ENCODE measurements at places on chromosomes 13 and 19.
A peak's percentile ranks its signal among the peaks of the same experiment; 100 is the strongest.

GRCh38 chr13:93502987-93503615 lies 276.5 kb downstream of the GPC6 start:
- no peak for DNase-seq

DNA sequence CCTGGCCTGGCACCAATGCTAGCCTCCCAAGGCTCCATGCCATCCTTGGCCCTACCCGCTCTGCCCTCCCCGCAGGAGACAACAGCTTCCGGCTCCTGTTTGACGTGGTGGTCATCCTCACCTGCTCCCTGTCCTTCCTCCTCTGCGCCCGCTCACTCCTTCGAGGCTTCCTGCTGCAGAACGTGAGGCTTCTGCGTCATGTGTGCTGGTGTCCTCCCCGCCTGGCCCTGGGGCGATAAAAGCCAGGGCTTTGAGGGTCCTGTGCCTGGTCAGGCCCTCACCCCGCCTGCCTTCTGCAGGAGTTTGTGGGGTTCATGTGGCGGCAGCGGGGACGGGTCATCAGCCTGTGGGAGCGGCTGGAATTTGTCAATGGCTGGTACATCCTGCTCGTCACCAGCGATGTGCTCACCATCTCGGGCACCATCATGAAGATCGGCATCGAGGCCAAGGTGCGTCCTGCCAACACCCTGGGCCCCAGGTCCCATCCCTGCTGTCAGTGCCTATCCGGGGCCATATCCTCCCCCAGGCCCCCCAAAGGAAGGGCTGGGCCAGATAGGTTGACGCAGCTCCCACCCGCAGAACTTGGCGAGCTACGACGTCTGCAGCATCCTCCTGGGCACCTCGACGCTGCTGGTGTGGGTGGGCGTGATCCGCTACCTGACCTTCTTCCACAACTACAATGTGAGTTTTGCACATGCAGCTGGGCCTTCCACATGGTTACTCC lies 6.3 kb downstream of the MCOLN1 start:
- DNase-seq: no peak

GRCh38 chr13:32903720-32904119 lies 112.5 kb upstream of the KL start:
- no peak for DNase-seq

- DNase-seq: no peak
These were observed 49.5 kb downstream of the COL4A1 start for GRCh38 chr13:110257408-110257807.

DNA sequence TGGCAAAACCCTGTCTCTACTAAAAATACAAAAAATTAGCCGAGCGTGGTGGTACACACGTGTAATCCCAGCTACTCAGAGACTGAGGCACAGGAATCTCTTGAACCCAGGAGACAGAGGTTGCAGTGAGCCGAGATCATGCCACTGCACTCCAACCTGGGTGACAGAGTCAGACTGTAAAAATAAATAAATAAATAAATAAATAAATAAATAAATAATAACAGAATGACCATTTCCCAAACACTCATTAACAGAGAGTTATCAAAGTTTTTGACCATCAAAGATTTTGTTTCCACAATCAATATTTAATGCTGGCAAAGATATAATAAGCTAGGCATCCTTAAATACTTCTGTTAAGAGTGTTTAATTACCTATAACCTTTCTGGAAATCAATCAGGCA lies 299.4 kb downstream of the KCTD12 start:
- no peak for DNase-seq

DNA sequence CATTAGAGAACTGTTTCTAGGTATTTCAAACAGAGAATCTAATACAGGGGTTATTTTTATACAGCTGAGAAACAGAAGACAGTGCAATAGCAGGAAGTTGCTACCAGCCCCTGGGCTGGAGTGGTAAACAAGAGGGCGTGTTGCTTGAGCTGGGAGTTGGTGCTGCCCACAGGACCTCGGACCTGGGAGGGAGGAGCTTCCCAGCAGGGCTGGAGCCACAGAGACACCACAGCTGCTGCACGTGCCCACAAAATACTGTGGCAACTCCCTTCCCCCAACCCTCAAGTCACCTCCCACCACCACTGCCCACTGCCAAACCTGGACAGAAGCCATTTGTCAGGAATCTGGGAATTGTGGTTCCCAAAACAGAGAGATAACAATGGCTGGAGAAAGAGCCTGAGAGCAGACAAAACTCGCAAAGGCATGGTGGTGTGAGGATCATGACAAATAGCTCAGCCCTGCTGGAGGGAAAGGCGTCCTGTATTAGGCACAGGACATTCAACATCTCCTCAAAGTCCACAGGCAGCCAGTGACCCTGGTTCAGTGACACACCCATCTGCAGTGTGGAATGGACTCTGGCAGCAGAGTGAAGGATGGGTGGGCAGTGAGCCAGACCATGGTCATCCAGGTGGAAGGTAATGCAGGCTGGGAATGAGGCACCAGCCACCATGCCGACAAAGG lies 57.2 kb downstream of the SPATA13 start:
- no peak for DNase-seq

DNA sequence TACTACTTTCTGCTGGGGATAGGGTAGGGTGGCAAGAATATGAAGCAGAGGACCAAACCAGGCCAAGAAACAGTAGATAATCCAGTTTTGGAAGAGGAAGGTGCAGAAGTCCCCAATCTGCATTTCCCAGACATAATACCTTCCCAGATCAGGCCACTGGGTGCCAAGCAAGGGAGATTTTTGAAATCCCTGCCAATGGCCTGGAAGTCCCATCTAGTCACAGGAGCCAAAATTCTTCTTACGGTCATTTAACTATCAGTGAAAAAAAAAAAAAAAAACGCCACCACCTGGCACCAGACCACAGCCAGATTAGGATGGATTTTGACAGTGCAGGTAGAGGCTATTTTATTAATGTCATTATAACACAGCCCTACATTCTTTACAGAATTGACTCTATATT lies 57.8 kb downstream of the ZC3H13 start:
- no peak for DNase-seq

DNA sequence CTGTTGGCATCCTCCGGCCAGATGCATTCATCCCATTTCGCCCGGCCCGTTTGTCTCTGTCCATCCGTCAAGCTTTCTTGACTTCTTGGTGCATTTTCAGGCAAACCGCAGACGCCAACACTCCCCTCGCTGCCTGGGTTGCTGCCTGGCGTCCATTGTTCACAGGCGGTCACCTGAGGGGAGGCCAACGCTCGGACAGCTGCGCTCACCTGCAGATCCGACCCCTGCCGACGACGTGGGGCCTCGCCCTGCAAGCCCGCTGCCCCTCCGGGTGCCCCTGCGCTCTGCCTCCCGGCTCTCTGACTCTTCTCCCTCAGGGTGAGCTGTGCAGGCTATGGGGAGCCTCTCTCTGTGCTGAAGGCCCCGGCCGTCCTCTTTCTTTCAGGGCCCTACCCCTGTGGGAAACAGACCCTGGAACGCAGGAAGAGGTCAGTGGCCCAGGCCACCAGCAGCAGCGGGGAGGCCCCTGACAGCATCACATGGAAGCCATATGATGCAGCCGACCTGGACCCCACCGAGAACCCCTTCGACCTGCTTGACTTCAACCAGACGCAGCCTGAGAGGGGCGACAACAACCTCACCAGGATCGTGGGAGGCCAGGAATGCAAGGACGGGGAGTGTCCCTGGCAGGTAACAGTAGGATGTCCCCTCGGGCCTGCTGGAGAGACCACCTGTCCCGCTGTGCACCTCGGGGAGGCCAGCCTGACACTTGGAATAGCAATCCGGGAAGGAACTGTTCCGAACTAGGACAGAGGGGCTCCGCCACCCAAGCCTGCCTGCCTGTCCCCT lies 14.8 kb upstream of the PROZ start:
- DNase-seq: no peak

DNA sequence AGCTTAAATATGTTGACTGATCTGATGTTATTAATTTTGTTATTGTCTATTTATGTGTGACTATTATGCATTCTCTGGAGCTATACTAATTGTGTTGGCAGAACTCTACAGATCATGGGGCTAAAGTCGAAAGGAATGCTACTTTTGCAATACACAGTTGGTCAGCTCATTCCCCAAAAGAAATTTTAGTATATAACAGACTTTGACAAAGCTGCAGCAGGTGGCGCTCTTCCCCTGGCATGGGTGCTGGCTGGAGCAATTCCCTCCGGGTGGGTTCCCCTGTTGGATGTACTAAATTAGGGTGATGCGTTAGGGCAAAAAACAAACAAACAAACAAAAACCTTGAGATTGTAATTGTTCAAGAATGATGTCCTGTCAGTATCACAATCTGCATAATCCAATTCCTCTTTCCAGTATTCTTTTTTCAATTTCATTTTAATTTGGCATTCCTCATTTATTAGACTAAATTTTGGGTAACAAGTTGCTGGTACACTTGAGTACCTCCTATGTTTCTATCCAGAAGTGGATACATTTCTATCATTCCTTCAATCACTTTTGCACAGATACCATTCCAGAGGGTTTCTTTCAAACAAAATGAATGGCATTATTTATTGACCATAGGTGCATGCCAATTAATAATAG lies 322.8 kb upstream of the EDNRB start:
- DNase-seq: peak; percentile 36

GRCh38 chr19:48400018-48400742 lies 6.7 kb downstream of the GRIN2D start:
- DNase-seq: peak; percentile 74

- DNase-seq: no peak
These were observed 85.6 kb upstream of the RXFP2 start for GRCh38 chr13:31653730-31654129.

DNA sequence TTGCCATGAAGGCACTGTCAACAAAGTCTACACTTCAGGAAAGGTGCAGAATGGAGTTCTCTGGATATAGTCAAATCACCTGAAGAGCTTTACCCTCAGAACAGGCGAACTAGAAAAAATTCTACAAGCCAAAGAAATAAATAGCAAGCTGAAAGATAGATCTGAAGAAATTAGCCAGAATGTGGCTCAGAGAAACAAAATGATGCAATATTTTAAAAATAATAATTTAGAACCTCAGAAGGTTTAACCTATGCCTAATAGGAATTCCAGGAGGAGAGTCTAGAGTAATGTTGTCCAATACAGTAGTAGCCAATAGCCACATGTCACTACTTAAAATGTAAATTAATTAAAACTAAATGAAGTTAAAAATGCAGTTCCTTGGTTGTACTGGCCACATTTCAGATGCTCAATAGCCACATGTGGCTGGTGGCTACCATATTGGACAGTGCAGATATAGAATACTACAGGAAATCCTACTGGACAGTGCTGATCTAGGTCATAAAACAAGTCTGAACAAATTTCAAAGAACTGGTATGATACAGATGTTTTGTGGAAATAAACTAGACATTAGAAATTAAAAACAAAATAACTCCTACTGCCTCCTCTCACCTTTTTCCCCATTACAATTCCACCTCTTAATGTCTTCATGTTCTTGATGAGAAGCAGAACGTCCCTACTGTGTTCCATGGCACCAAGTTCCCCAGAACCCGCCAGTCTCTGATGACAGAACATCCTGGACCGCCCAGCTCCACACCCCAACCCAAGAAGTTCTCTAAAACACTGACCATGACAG lies 679 bp upstream of the CDADC1 start:
- DNase-seq: no peak

GRCh38 chr13:51240958-51241357 lies 18.8 kb downstream of the FAM124A start:
- no peak for DNase-seq

DNA sequence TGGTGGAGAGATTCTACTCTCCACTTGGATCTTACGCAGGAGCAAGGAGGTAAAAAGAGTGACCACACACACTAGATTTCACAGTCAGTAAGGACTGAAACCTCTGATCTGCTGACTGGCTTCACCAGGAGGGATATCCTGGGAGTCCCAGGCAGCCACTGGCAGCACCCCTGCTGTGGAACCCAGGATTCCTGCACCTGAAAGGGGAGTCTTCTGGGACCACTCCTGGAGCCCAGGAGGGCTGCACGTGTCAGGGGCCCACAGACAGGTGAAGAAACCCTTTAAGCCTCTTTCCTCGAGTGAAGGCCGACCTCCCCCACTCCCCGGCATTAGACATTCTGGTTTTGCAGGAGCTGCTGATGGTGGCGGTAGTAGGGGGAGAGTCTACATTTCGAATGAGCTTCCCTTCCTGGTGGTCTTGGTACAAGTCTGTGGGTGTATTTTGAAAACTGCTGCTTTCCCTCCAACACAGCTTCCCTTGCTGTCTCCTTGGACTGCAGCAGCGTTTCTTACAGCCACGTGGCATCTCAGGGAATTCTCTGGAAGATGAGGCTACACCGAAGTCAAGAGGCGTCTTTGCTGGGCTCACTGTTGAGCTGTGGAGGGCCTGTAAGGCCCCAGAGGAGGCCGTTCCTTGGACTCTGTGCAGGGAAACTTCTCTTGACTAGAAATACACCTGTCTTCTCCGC lies 62.6 kb downstream of the ALOX5AP start:
- no peak for DNase-seq

DNA sequence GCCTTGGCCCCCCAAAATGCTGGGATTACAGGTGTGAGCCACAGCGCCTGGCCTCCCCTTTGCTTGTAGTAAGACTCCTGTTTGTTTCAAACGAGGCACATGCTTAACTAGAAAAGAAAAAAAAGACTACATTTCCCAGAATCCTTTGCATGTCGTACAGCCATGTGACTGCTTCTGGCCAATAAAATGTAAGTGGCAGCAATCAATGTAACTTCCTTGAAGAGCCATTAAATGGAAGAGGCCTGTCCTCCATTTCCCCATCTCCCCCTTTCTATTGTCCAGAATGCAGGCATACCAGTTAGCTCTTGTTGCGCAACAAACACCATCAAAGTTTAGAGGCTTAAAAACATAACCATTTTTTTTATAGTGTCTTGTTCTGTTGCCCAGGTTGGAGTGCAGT lies 10.4 kb upstream of the GPR32 start:
- DNase-seq: peak; percentile 8

DNA sequence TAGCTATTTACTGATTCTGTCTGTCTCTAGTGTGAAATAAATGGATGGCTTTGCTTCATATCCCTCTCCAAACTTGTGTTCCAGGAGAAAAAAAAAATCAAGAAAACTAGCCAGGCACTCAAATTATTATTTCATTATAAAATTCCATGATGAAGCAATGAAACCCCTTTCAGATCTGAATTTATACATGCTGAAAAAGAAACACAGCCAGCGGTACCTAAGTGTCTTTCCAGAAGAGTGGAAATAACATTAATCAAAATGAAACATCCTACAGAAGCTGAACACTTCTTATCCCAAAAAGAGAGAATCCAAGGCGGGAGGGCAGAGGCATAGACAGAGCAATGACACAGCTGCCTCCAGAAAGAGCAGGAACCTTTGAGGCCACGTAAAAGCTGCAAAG lies 15.9 kb downstream of the ENOX1 start:
- DNase-seq: no peak

DNA sequence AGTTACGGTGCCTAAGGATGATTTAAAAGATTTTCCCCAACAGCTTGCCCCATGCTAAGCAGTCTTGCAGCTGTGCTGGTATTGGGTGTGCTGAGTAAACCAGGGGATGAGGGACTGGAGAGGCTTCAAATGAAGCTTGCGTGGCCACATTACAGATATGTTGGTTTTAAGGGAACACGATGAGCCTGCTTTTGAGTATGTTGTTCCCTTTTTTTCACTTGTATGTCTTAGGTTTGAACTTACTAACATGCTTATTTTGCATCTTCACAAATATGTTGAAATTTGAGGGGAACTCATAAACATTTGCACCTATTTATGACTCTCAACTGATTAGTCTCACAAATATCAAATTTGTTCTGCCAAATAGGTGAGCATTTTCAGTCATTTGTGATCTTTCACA lies 2.0 kb upstream of the IL17D start:
- DNase-seq: no peak

All from fibroblast of upper back skin (primary cell).